ENCODE measurements at places on chromosomes 7 and 10.

DNA sequence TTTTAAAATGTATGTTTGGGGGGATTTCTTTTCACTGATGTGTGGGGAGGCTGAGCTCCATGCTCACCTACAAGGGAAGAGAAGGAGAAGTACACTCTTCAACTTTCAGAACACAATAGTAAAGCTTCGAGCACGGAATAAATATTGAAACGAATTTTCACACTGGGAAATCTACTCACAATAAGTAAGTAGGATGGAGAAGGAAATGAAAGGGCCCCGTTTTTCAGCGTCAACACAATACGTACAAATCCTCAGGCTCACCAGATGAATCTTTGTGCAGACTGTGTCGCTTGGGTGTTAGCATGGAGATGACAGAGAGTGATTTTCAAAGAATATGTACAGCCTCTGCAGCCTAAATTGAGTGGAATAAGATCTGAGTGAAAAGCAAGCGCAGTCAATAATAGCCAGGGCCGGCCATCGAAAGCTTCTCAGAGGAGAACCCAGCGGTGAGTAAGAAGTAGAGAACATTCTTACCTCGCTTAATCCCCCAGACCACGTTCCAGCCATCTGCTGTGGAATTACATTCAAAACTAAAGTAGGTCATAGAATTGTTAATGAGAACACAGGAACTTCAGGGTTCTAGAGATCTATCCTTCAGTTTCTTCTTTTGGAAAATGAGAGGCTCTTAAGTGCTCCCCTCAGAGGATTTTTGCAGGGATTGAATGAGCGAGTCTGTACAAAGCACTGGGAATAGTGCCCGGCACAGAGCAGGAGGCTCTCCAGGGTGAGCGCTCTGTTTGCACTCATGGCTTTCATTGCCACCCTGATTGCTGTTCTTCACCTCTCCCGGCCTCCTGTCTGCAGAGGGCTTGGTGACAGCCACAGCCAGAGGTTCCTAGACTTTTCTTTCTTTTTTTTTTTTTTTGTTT lies 292.8 kb downstream of the SFMBT2 start:
- no peak for DNase-seq

GRCh38 chr10:107579970-107580369 lies 415.5 kb upstream of the SORCS1 start:
- no peak for DNase-seq

DNA sequence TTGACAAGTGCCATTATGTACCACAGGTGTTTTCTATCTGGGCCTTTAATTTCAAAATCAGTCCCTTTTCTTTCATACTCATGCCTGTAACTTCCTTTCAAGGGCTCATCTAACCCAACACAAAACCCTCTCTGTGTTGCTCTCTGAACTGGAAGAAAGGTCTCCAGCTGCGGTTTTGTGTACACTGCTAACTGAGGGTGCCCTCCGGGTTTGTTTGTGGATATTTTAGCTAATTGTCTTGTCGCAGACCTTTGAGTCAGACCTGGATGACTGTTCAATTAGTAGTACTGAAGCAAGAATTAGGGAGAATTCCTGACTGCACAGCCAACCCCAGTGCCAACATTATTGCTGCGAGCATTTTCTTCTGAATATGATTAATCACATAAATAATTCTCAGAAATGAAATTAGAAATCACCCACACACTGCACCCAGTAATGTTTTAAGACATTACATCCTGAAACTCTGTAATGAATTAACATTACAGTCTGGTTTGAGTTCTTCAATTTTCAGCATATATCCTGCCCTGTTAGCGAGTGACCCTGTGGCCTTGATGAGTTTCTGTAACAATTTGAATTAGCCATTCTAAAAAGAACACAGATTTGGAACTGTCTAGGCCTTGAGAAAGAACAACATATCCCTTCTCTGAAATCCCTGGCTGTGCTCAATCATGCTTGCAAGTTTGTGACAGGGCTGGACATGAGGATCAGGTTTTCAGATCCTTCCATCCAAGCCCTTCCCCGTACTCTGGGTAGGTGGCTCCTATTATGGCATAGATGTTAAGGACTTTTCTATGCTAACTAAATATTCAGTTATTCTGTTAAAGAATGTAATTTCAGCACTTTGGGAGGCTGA lies 460.1 kb downstream of the PLXDC2 start:
- DNase-seq: no peak

GRCh38 chr10:117217196-117217761 lies 20.0 kb downstream of the KCNK18 start:
- DNase-seq: no peak

- DNase-seq: no peak
Observed at GRCh38 chr7:31101544-31101943, 49.4 kb downstream of the ADCYAP1R1 start.

DNA sequence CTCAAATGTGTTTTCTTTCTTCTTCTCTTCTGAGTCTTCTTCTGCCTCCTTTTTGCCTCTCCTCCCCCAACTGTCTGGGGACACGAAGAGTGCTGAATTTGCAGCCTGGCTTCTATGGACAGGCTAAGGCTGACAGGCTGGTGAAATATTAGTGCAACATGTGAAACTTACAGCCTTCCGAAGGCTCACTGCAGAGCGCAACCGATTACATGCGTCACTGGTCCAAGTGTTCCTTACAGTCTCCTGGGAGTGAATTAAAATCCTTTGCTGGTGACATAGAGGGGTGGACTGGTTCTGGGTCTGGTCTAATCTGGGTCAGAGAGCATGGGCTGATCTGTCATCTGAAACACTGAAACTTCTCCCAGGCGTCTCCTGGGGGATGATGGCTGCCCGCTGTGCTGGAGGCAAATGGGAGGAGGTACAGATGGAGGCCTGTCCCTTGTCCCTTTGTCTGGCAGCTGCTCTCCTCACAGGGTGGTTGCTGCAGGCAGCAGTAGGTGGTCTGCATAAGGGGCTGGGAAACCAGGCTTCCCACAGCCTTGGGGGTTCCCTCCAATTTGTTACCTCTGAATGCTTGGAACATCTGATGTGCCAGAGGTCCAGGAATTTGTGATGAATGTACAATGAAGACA lies 143.8 kb upstream of the BMPER start:
- no peak for DNase-seq

- no peak for DNase-seq
Observed at GRCh38 chr10:30041196-30042105, 17.9 kb downstream of the JCAD start.

- DNase-seq: no peak
Observed at GRCh38 chr10:122103592-122103991, 114.6 kb downstream of the TACC2 start.

- DNase-seq: no peak
Observed at GRCh38 chr10:5511231-5511884, 12.0 kb upstream of the CALML5 start.

DNA sequence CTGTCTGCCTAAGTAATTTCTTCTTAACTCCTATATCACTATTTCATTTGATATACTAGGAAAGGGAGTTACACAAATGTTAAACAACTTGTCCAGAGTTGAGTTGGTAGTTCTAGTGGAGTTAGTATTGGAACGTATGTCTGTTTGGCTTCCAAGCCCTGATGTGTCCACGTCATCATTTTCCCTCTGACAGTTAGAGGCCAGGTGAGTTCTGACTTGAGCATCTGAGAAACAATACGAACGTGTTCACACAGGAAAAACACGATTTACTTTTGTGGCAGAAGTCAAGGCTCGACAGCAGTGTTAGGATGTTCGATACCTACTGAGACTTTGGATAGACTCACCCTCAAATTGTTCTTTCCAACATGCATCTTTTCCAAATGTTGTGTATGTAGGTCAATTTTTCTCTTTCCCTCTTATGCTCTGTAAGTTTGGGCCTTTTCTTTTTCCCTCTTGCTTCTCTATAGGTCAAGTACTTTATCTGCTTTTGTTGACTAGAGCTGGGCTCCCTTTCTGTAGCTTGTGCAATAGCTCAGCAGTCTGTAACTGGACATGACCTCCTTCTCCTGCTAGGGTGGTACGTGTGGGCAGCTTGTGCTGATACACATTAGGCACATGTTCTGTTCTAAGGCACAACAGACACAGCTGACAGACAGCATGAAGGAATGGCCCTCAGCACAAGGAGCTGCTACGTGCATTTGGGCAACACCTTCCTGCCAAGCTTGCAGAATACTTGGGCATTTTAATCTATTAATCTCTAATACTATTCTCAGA lies 222.9 kb downstream of the PTEN start:
- no peak for DNase-seq

GRCh38 chr10:110530131-110530831 lies 32.6 kb downstream of the DUSP5 start:
- DNase-seq: no peak

GRCh38 chr10:62057850-62058249 lies 156.4 kb downstream of the ARID5B start:
- no peak for DNase-seq

DNA sequence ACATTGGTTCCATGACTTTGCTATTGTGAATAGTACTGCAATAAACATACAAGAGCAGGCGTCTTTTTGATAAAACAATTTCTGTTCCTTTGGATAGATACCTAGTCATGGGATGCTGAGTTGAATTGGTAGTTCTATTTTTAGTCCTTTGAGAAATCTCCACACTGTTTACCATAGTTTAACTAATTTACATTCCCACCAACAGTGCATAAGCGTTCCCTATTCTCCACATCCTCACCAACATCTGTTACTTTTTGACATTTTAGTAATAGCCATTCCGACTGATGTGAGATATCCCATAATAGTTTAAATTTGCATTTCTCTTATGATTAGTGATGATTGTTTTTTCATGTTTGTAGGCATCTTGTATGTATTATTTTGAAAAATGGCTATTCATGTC lies 707.0 kb downstream of the SORCS1 start:
- no peak for DNase-seq

- no peak for DNase-seq
Observed at GRCh38 chr7:46725838-46726237, 804.8 kb upstream of the IGFBP3 start.

GRCh38 chr7:102916426-102916825 lies 3.6 kb downstream of the LRRC17 start:
- DNase-seq: no peak

DNA sequence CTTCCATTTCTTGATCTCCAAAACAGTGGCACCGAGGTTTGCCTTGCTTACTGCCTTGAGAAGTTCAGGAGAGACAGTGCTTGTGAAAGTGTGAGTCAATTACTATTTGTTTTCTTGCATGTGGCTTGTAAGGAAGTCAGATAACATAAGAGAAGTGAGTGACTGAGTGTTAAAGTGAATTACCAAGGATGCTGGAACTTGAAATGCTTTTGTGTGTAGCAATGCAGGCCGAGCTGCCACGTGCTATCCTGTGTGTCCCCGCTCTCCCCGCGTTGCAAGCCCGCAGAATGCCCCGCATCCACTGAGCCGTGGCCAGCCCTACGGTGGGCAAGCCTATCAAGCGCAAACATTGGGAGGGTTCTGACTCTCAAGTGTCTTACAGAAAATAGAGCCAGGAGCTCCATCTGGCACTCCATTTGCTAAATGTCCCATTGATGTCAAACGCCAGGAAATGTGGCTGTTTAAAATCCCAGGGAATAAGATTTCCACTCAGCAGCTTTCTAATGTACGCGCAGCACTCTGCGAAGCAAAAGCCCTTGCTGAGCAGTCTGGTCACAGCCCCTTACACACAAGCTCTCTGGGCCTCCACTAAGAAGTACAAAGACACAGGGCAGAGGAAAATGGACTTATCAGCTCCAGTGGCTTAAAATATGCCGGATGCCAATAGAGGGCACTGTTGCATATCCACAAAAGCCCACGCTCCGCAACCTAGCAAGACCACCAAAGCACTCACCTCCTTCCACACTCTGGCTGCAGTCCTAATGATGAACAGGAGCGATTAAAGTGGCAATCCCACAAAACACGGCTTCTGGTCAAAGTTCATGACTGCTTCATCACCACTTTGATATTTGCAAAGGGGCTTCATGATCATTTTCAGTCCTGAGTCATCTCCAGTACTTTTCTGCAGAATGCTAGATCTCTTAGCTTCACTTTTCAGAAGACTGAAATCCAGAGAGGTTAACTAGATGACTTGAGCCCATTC lies 158.0 kb upstream of the ITGB1 start:
- no peak for DNase-seq

DNA sequence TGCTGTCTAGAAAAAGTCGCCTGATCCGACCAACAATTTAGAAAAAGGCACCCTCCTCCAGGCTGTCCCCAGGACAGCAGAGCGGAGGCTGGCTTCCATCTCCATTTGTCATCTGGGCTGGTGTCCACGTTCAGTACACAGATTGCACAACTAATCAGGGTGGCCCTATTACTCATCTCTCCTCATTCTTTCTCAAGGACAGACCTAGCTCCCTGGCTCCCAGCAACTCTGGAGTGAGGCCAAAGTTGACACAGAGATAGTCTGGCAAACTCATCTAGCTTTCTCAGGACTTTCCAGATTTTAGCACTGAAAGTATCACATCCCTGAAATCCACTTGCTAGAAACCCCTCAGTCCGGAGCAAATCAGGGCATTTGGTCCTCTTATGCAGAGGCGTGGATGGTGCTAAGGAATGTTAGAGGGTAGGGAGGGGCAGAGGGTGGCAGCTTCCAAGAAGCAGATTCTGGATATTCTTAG lies 75.1 kb downstream of the DNAH11 start:
- DNase-seq: no peak

GRCh38 chr10:97192952-97193435 lies 7.2 kb upstream of the SLIT1 start:
- no peak for DNase-seq

- no peak for DNase-seq
Observed at GRCh38 chr10:118455181-118455695, 113.1 kb upstream of the FAM204A start.

GRCh38 chr7:137590071-137590755 lies 246.7 kb upstream of the PTN start:
- no peak for DNase-seq

- no peak for DNase-seq
Observed at GRCh38 chr10:131242007-131242406, 69.5 kb downstream of the TCERG1L start.

DNA sequence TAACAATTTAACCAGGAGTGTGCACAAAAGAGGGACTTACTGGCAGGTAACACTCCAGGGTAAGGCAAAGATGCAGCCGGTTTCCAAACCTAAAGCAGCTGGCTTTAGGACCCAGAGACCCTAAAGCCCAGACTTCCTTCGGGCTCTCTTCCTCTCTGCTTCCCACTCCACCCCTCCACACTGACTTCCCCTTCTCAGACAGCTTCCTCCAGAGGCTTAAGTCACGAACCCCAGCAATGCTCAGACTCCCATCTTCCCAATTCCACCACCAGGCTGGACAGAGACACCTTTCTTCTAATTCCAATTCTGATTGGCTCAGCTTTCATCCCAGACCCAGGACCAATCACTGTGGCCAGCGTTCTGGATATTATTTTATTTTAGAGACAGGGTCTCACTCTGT lies 24.8 kb downstream of the STYXL1 start:
- no peak for DNase-seq

DNA sequence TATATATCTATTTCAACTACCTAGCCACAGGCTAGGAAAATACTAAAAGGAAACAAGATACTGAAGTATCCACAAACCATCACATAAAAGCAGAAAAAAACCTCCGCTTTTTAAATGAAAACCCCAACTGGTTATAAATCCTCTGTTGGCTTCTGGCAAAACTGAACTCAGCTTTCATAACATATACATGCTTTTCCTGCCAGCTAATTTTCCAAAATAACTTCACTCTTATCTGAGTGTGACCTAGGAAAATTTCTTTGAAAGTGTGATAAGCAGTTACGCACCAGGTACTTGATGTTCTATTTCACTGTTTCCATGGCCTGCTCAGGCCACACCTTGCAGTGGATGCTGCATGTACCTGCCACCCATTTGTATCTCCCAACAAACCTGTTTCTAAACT lies 11.8 kb downstream of the FAM3C start:
- no peak for DNase-seq

- DNase-seq: no peak
Observed at GRCh38 chr7:849145-849544, 16.9 kb downstream of the SUN1 start.

All from activated CD8-positive, alpha-beta memory T cell treated with anti-CD3 and anti-CD28 coated beads for 1 hour (primary cell).